ENCODE measurements at places on chromosomes 7 and 10.
A peak's percentile ranks its signal among the peaks of the same experiment; 100 is the strongest.

GRCh38 chr10:58820861-58821751 is 308.4 kb downstream of the BICC1 start:
- no peak for DNase-seq

GRCh38 chr7:159098811-159099655 is 45.6 kb downstream of the VIPR2 start:
- peak; percentile 1 for DNase-seq

DNA sequence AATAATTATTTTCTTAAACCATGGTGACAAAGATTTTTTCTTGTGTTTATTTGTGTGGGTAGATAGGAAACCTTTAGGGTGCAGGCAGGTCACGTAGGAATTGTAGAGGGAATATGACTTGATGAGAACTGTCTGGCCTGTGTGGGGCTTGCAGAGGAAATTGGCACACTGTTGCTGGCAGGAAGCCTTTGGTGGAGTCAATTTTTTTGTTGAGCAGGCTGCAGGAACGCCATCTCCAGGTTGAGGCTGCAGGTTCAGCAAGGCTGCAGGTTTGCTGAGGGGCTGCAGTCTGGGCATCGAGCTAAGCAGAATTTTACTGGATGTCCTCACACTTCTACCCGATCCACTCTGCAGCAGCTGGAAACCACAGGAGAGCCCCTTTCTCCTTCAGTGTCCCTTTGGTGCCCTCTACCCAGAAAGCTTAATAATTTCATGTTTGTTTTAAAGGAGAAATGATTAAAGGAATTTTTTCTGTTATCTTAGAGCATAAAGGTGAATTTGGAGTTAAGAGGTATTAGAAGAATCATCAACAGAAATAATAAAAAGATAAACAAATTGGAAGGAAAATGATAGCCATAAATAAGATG is 37.0 kb downstream of the TBC1D12 start:
- DNase-seq = no peak

- DNase-seq = no peak
These were observed 38.3 kb upstream of the TOMM7 start for GRCh38 chr7:22860784-22861482.

- no peak for DNase-seq
These were observed 27.6 kb downstream of the MKI67 start for GRCh38 chr10:128098631-128099030.

DNA sequence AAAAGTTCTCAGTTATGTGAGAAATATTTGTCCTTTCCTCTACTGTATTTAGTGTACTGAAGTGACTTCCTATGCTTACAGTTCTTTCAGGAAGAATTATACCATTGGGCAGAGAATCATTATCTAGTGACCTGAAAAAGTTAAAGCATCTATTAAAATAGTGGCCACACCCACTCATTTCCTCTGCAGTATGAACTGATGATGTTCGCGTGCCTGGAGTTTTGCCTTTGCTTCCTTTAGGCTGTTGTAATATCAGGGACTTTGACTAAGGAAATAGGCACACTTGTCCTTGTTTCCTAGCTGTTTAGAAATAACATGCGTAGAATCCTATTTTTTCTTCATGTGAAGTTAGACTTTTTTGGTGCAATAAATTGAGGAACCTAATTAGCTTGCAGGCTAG is 100.7 kb downstream of the ZMYND11 start:
- DNase-seq = no peak

DNA sequence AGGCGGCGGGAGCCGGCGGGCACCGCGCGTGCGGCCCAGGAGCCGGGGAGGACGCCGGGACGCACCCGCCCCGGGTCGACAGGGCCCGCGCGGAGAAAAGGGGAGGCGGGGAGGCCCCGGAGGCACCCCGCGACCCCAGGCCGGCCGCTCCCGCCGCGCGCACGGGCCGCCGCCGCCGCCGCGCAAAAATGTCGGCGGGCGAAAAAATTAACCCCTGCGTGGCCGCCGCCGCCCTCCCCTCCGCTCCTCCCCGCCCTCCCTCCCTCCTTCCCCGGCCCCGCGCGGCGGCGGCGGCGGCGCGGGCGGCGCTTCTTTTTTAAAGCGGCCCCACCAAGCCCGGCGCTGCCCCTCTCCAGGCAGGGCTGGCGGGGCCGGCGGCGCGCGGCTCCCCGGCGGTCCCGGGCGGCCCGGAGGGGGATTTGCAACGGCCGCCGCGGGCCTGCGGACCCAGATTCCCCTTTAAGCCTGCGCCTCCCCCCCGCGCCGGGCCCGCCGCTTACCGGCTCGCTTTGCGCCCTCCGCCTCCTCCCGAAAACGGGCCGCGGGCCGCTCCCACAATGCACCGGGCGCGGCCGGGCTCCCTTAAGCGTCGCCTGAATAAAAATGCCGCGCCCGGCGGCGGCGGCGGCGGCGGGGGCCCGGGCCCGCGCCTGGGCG is 465 bp downstream of the SEPHS1 start:
- DNase-seq = peak; percentile 79

All from activated T-cell treated with anti-CD3 and anti-CD28 coated beads, Interleukin-2, amount 50 U/mL, for 1 hour (primary cell).